Naive thymus-derived CD8-positive, alpha-beta T cell (primary cell): ENCODE measurements at places on chromosomes 4 and X.

DNA sequence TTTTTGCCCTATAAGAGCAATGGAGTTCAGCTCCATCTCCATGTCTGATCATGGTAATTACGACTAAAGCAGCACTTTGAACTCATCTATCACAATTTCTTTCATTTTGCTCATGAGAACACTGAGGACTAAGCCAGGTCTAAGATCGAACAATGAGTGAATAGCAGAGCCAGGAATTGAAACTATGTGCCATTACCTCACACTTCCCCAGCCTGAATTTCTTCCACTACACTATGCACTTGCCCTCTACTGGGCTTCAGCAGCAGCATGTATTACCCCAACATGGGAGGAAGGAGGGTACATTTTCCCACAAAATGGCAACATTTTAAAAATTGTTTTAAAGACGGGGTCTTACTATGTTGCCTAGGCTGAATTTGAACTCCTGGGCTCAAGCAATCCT, 274.7 kb upstream of the FGF13 start:
- no peak for DNase-seq

DNA sequence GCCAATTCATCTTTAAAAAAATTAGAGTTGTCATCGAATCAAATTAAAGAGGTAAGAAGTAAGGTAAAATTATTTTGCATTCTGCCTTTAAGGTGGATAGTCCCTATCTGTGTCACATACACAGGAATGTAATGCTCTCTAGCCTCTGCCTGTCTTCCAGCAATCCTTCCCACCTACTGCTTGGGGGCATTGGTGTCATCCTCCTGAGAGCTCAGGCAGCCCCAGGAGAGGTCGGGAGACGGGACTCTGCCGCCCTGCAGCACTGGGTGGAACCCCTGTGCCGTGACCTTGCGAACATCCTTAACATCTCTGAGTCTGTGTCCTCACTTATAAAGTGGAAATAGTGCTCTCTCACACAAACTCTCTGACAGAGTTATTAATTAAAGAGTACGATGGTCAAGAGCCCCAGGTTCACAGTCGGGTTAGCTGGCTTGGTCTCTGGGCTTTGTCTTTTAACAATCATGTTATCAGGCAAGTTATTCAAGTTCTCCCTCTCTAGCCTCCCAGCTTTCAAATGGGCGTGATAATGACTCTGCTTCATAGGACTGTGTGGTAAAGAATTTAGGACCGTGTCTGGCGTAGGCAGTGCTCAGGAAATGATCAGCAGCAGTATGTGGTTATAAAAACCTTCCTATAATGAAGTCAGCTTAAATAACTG, 10.2 kb downstream of the TLR3 start:
- no peak for DNase-seq

- no peak for DNase-seq
Measured at GRCh38 chr4:70938086-70938485, 35.9 kb downstream of the MOB1B start.

DNA sequence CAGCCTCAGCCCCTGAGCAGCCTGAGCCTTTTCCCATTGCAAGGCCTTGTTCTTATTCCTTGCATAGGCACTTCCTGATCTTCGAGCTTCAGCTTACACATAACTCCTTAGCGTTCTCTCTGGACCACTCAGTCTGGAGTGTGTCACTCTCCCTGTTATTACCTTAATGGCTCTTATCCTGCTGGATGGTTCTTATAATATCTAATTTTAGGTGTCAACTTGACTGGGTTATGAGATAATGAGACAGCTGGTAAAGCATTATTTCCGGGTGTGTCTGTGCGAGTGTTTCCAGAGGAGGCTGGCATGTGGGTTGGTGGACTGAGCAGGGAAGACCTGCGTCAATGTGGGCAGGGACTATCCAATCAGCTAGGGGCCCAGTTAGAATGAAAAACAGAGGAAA, 75.7 kb downstream of the HAUS3 start:
- no peak for DNase-seq

DNA sequence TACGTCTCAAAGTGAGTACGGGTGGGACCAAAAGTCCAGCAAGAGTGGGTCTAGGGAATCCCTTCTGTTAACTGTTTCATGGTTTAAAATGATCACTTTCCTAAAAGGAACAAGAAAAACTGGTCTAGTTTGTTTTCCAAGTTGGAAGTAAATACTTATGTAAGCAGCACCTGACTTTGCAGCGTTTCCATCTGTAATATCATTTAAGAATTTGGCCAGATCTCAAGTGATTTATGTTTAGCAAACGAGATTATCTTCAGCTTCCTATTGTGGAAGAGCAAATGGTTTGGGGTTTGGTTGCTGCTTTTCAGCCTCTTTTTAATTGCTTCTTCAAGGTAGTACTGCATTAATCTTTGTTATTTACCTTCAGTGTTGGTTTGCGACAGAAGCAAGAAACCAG, 50.4 kb downstream of the FHIP1A start:
- DNase-seq, result no peak
